ENCODE measurements at places on chromosomes 4 and X.

DNA sequence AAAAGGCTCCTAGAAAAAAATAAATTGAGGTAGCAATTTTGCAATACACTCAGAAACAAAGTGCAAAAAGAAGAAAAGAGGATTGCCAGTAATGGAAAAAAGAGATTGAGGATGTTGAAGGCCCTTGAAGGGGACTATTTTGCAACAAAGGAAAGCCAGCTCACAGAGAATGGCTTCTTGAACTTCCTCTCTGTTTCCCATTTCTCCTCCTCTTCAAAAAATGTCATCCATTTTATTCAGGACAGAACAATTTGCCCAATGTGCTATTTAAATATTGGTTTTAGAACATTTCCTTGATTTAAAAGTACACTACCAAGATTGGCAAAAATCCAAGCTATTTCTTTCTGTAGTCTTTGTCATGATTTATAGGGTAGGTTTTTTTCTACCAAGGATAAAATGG, 60.2 kb downstream of the GASK1B start:
- DNase-seq: no peak

- no peak for DNase-seq
Measured at GRCh38 chr4:31647786-31648185, 927.6 kb downstream of the PCDH7 start.

DNA sequence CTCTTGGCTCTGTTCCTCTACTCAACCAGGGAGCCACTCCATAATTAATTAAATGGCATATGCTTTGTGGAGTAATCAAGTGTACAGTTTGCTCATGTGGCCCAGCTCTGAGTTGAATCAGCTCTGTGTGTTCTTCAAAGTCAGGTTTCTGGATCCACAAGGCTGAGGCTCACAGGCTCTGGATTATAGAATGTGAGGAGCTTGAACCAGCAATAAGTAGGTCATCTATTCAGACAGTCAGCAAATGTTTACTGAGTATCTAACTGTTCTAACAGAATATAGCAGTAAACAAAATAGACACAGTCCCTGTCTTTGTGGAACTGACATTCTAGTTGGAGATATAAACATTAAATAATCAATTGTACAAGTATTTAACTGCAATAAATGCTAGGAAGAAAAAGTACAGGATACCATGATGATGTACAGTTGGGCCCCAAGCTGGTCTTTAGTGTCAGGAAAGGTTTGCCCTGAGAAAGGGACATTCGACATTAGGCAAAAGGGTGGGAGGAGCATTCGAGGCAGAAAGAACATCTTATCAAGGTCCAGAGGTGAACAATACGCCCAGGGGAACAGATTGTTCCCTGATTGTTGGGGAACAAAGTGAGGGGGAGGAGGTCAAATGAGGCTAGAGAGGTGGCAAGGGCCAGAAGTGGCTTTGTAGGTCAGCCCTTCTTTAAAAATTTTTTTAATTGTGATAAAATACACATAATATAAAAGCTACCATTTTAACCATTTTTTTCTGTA, 20.5 kb upstream of the TSR2 start:
- no peak for DNase-seq

- no peak for DNase-seq
Measured at GRCh38 chr4:78057135-78057599, at the start of gene FRAS1. FRAS1 (plus strand) TSS chr4:78057323; CDS start chr4:78058010, 687 bp downstream.

GRCh38 chr4:120544838-120545237, 377.7 kb downstream of the PRDM5 start:
- no peak for DNase-seq

DNA sequence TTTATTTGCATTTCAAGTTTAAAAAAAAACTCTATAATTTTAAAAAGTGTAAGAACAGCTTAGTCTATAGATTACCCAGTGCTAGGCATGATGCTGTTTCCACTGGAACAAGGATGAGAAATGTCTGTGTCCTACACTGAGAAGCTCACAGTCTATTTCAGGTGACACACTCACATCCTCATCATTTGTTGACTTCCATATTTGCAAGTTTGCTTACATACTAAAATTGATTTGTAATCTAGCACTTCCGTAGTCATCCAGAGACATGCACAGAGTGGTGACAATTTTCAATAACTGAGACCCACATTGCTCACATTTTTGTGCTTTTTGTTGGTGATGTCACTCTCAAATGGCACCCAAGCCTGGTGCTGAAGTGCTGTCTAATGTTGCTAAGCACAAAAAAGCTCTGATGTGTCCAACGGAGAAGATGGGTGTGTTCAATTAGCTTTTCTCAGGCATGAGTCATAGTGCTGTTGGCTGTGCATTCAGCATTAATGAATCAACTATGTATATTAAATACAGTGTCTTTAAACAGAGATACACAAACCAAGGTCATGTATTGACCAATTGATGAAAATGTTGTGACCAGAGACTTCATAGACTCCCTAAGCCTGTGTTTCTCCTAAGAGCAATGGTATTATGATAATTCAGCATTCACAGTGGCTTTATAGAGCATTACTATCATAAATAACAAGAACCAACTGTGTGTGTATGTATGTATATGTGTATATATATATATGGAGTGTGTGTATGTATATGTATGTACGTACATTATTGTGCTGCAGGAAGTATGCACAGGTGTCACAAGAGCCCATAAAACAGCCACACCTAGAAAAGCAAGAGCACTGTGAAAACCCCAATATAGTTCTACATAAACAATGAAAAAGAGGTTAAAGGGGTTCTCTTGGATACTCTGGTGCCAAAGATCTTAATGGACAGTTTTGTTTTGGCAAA, 31.2 kb upstream of the VCX3B start:
- no peak for DNase-seq

DNA sequence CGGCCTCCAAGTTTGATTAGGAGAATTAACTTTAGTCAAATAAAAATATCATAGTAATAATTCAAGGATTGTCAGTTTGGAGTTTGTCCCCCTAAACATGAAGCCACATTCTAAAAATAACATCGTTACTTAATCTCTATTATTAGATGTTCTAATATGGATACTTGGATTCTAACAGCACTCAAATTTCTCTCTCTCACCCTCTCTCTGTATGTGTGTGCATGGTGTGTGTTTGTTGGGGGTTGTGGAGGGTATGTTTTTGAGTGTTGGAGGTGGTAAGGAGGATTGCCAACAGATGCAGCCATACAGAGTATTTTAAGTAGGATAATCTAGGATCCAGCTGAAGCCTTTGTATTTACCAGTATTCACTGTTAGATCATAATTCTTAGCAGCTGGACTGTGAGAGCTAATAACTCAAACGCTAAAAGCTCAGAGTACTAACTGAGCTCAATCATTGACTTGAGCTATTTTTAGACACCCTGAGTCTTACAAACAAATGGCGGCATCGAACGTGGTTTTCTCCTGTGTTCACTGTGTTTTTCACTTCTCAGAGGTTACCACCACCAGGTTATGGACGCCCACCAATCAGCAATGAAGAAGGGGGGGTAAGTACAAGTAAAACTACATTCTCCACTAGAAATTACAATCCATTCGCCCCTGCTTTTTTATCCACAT, 8.8 kb downstream of the ENAM start:
- DNase-seq: peak; percentile 80

- peak; percentile 1 for DNase-seq
Measured at GRCh38 chrX:74133156-74133796, 170.7 kb upstream of the ZCCHC13 start.

GRCh38 chr4:16750882-16751642, 147.4 kb downstream of the LDB2 start:
- no peak for DNase-seq

DNA sequence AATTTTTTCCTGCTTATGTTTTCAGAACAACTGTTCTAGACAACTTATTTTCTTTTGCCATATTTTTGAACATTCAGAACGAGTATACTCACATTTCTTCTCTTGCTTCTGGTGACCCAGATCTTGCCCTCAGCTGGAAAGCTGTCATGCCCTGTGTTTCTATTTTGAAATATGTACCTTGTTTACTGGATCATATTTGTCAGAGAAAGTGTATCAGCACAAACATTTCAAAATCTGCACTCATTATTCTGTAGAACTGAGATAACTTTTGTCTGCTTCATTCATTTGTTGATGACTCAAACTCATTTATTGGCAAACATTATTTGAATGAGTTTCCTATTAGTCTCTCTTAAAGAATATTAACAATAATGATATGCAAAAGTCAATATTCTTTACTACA, 46.2 kb upstream of the FAM9A start:
- no peak for DNase-seq

DNA sequence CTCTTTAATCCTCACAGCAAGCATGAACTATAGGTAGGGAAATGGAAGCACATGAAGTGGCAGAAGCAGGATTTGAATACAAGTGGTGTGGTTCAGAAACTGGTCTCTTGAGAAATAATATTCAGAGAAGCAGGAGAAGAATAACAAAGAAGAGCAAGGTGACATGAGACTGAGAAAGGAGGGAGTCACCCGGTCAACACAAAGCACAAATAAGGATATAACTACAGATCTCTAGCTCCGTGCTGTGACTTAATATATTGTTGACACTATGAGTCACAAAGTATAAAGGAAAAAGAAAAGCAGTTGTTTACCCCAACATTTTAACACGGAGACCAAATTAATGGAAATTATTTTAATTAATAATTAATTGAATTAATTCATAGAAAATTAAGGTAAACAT, 204.5 kb downstream of the CPE start:
- no peak for DNase-seq

- DNase-seq: no peak
Measured at GRCh38 chr4:111930659-111931058, 214.6 kb upstream of the FAM241A start.

All from NCI-H187 treated with DMSO at 0.1 percent for 48 hours (cell line).